ENCODE measurements at places on chromosomes 7 and 10.
A peak's percentile ranks its signal among the peaks of the same experiment; 100 is the strongest.

GRCh38 chr7:114986190-114987180, 64.6 kb downstream of the MDFIC start:
- no peak for DNase-seq

- DNase-seq = no peak
Observed at GRCh38 chr7:35380739-35381224, 126.9 kb upstream of the TBX20 start.

- no peak for DNase-seq
Observed at GRCh38 chr7:49166441-49166840, 242.1 kb downstream of the CDC14C start.

- no peak for DNase-seq
Observed at GRCh38 chr10:33065111-33065510, 107.1 kb upstream of the ITGB1 start.

DNA sequence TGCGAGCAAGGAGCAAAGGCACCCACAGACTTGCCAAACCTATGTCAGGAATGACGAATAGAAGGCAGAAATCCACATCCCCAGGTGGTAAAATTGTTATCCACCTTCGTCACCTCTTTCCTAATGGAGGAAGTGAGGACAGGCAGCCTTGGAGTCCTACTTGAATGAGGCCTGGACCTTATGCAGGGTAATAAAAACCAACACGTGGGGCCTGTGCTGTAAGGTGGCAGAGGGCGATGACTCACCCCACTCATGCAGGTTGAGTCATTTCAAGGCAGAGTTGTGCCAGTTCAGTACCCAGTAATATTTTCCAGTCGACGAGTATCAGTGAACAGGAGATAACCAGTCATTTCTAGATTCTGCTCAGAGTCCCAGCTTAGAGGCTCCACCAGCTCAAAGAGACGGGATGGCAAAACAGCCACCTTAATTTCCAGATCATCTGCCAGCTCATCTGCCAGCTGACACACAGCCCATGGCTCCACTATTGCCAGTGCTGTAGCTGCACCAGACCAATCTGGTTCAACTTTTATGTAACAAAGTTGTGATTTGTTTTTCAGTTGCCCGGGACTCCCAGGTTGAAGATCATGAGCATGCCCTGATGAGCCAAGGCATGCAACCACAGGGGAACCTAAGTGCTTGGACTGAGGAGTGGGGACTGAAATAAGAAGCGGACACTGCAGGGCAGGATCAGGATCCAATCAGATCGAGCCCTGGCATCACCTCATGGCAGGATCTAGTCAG, 176.2 kb upstream of the ITGB1 start:
- DNase-seq = peak; percentile 70

DNA sequence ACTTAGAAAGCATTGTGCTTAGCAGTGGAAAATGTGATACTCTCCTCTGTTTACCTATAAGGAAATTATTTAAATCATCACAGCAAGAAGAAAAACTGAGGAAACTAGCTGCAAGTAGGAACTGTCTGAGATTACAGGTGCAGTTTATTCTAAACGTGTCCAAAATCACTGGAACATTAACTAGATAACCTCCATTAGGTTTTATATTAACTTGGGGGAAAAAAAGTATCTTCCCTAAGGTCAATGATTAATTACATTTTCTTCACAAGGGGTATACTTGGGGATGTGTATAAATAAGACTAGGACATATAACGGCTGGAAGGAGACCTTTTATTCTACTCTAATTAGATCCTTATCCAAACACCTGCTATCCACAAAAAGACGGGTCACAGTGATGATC, 3.7 kb downstream of the GOT1 start:
- DNase-seq = no peak

DNA sequence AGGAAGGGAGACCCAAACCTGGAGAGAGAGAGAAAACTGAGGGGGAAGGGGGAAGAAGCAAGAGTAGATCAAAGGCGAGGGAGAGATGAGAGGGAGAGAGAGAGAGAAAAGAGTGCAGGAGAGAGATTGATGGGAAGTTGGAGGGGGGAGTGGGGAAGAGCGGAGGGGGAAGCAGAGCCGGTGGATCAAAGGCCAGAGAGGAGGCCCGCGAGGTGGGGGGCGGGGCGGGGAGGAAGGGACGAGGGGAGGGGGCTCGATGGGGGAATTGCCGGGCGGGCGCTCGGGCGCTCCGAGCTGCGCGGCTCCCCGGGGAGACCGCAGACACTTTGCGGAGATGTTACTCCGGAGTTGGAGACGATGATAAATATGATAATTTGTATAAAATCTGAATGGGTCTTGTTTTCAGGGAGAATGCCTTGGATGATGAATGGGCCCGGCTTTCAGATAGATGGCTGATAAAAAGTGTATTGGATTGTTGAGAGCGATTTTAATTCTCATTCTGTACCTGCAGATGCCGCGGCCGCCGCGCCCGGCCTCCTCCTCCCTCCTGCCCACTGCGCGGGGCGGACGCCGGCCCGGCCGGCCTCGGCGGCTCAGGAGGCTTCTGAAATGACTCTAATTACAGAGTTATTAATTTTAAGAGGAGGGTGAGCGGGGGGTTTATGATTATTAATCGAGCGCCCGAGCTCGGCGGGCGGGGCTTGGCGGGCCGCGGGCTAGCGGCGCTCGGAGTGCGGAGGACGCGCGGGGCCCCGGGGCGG, 21.4 kb upstream of the PAX2 start:
- DNase-seq = no peak

DNA sequence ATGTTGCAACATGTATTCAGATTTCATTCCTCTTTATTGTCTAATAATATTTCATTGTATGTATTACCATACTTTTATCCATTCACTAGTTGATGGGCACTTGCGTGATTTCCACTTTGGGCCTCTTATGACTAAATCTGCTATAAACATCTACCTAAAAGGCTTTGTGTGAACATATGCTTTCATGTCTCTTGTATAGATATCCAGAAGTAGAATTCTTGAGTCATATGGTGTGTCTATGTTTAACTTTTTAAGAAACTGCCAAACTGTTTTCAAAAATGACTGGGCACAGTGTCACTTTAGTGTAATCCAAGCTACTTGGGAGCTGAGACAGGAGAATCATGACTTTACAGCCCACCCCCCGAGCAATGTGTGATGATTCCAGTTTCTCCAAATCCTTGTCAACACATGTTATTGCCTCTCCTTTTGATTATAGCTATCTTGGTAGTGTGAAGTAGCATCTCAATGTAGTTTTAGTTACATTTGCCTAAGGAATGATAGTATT, 618.9 kb upstream of the C7orf33 start:
- no peak for DNase-seq

DNA sequence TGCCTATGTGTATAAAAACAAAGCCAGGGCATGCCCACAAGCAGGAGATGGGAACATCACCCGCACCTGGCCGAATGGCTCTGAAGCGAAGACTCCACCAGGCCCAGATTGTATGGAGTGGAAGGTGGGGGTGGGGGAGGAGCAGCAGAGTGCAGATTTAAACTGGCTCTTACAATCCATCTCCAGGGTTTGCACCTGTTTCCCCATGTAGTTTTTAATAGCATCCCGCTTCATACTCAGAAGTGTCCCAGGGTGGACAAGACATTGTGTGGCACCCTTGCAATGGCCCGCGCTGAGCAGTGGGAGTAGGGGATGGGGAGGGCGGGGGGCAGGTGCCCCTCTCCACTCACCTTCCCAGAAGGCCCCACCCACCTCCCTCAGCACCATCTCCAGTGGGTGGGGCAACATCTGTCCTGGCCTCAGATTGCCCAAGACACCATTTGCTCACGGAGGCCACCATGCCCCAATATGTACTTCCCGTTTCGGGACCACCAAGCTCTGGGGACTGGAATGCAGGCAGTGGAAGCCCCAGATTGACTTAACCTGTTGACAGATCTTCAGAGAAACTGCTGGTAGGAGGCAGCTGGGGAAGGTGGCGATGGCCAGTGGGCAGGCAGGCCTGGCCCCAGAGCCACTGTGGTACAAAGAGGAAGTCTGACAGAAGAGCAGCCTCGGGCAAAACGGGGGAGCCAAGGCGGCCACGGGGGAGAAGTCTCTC, 23.0 kb downstream of the VSIR start:
- no peak for DNase-seq

- no peak for DNase-seq
Observed at GRCh38 chr7:142803901-142804300, 33.1 kb downstream of the PRSS2 start.

DNA sequence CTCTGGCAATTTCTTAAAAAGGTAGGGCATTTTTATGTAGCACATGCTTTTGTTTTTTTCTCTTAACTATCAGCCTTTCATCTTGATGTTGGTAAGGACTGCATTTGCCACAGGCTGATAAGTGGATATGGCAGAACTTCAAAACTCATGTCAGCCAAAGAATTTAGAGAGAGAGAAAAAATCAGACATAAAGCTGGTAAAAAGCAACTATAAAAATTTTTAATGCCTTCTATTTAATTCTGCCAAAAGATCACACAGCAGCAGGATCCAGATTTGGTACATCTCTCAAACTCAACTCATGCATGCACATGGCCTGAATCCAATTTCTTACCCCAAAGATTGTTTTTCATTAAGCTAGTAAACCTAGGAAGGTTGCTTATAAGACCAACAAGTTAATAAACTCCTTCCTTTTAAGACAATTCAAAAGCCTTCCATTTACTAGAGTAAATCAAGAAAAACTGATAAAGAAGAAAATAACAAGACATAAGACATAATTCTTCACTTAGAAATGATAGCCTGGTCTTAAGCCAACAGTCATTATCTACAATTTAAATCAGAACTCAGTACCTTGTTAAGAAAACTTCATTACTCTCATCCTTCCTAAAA, 69.3 kb downstream of the GLI3 start:
- no peak for DNase-seq

GRCh38 chr10:3701491-3701890, 83.5 kb downstream of the KLF6 start:
- no peak for DNase-seq

DNA sequence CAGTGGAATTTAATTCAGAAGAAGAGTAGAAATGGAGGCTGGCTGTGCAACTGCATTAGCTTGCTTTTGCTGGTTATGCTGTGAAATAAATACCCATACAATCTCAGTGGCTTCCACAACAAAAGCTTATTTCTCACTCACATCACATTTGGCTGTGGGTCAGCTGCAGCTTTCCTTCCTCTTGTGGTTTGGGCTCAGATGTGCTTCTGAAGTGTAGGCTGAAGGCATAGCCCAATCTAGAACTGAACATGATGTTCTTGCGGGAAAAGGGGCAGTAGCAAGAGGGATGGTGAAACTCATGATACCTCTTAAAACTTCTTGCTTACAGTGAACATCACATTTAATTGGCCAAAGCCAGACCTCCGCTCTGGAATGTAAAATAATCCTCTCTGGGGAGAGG, 119.9 kb downstream of the HECW1 start:
- no peak for DNase-seq

- DNase-seq = no peak
Observed at GRCh38 chr7:132646052-132646451, 69.8 kb upstream of the PLXNA4 start.

- DNase-seq = no peak
Observed at GRCh38 chr7:91407942-91408341, 143.7 kb downstream of the FZD1 start.

- no peak for DNase-seq
Observed at GRCh38 chr7:18831419-18831818, 286.0 kb downstream of the TWIST1 start.

- no peak for DNase-seq
Observed at GRCh38 chr7:69814421-69814962, 216.2 kb downstream of the AUTS2 start.

GRCh38 chr7:102012941-102013461, 195.6 kb downstream of the CUX1 start:
- DNase-seq = no peak

DNA sequence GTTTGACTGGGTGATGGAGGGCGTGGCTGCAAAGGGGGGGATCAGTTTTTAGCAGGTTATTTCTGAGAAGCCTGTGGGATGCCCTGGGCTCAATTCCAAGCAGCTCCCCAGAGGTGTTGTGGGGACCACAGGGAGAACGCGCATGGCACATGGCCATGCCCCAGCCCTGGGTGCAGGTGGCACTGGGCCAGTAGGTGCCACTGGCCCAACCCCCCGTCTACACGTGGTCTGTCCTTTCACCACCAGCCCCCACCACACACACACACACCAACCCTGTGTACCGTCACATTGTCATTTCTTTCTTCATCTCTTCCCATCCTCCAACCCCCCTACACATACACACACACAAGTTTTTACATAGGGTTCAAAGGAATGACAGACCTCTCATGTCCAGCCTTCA, 115.1 kb upstream of the STK17A start:
- DNase-seq = no peak

DNA sequence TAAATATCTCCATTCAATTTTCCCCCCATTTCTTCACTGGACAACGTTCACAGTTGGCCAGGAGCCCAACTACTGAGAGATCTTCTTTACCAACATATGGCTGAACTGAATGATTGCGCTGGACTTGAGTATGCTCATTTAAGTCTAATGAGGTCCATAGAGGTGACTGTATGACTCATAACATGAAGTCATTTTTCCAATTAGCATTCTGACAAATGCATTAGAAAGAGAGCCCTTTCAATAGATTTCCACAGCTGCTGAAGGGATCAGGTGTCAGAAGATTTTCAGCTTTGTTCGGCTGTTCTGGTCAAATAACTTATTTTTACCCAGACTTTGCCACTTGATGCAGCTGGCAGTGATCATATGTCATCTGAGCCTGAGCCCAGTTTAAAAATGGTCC, 438.0 kb downstream of the ETV1 start:
- DNase-seq = no peak

DNA sequence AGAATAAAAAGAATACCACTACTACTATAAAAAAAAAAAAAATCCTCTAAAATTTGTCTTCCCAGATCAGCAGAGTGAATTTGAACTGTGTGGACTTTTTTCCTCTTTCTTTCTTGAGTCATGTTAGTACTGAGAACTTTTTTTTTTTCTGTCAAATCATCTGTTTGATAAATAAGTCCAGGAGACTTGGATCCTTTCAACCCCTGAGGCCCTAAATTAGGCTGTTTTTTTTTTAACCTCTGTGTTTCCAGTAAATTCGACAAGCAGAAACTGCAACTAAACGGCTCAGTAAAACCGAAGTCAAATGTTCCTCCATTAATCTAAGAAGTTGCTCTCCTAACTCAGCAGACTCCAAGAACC, 2.7 kb downstream of the MAP3K8 start:
- no peak for DNase-seq

GRCh38 chr7:47614450-47614849, 32.5 kb upstream of the TNS3 start:
- no peak for DNase-seq

- no peak for DNase-seq
Observed at GRCh38 chr7:124667312-124668153, 98.1 kb downstream of the GPR37 start.

- DNase-seq = no peak
Observed at GRCh38 chr10:130635528-130635927, 499.3 kb downstream of the GLRX3 start.

Data from stimulated activated CD4-positive, alpha-beta T cell treated with anti-CD3 and anti-CD28 coated beads, Interleukin-12 subunit alpha, Interleukin-12 subunit beta, amount 100 ng/mL, for 24 hours (primary cell).